Left cardiac atrium (tissue), 4 donors: ENCODE measurements at places on chromosomes 5 and 9. TPM values are rescaled to one million over a fixed set of nuclear protein-coding genes. Genes with fewer than 3 reads are reported as not detected.

Gene ANGPTL2
- total RNA-seq: 63.1 TPM

Gene PSIP1
- total RNA-seq: 23.6 TPM

- DNase-seq: peak; percentile 81
Observed at GRCh38 chr5:32312197-32312594, 543 bp downstream of the MTMR12 start.

DNA sequence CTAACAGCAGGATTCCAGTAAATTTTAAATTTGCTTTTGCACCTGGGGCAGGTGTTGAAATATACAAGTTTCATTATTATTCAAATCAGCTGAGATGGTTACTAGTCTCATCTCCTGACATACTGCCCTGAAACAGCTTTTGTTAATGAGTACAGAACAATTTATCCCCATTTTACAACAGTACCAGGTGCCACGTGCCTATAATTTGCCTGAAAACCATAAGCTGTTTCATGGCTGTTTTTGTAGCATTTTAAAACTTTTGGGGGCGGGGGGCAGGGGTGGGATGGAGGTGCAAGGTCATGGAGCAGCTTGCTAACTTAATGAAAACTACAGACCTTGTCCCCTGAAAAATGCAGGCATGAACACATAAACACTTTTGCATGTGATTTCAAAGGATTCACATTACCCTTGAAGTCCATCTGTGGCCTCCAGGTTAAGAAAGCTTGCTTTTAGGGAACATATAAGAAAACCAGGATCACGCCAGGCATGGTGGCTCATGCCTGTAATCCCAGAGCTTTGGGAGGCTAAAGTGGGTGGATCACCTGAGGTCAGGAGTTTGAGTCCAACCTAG is 42.1 kb downstream of the TIMD4 start:
- no peak for DNase-seq

- DNase-seq: no peak
Observed at GRCh38 chr5:170312301-170312595, 14.7 kb upstream of the LCP2 start.

DNA sequence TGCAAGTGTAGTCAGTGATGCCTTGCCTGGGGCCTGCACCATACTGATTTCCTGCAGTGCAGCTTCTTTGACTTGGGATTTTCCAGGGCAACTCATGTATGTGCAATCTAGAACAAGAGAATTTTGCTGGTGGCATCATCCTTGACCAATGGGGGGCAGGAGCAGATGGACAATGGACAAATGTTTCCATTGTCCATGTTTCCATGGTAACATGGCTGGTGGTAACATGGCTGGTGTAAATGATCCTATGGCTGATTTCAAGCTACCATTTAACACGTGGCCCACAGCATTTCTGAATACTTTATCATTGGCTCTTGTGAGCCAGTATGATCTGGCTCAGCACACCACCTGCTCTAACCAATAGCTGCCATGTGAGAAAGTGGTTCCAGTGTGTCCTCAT is 130.1 kb upstream of the OSMR start:
- DNase-seq: no peak

DNA sequence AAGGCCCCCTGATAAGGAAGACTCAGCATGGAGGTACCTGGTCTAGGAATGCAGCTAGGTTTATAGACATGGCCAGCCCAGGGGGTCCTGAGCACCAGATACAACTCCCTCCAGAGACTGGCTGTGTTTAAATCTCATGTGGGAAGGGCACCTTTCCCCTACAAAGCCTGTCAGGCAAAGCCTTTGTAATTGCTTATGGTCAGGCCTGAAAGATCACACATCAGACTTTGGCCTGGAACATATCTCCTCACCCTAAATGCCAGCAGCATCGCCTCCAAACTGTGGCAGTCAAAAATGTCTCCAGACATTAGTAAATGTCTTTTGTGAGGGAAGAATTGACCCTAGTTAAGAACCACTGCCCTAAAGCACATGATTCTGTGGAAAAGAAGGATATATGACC is 51.6 kb upstream of the MACIR start:
- DNase-seq: no peak

Gene GDF9
- total RNA-seq: 0.65 TPM

DNA sequence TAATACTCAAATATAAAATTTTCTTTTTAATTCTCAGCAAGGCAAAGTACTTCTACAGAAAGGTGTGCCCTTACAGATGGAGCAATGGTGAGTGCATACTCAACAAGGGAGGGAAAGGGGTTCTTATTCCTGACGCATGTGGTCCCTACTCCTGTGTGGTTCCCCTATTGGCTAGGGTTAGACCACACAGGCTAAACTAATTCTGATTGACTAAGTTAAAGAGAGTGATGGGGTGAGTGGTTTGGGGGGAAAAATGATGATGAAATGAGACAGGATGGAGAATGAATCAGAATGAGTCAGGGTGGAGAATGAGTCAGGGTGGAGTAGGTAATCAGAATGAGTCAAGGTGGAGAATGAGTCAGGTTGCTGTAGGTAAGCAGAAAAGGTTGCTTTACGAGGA is 22.9 kb upstream of the HMGCS1 start:
- DNase-seq: no peak

Gene CTNNAL1
- total RNA-seq: 87.0 TPM

DNA sequence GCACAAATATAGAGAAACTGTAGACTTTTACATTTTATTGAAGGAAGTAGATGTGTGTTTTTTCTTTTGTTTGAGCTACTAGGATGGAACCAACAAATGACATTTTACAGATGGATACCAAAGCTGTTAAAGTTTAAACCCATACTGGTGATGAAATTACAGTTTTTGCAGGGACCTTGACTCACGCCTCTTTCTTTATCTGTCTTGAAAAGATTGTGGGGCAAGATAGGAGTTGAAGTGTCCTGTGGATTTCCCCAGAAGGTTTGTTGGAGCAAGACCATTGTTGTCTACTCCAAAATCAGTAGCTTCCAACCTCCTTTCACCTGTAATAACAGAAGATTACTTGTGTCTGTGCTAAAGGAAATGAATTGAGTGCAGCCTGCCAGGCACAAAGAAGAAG is 4.1 kb upstream of the C5orf63 start:
- DNase-seq: no peak

GRCh38 chr5:154520861-154521453 is 42.9 kb upstream of the HAND1 start:
- no peak for DNase-seq

DNA sequence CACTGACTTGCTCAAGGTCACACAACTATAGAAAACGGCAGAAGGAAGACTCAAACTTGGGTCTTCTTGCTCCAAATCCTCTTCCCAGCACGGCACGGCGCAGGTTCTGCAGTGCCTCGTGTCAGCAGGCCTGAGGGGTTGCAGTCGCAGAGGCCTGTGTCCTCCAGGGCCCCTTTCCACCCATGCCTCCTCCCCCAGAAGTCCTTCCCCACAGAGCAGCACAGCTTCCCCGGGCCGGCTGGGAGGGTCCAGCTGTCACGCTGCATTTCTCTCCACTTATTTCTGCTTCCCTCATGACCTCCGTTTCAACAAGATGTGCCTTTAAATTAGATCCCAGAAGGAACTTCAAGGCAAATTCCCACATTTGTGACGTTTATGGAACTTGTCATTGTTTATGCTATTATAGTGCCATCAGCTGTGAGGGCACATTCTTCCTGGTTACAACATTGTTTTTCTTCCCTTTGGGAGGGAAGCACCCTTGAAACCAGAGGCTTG is 148.4 kb downstream of the C5orf15 start:
- DNase-seq: no peak

Gene SOX30
- 0.44 TPM for total RNA-seq

GRCh38 chr9:119802621-119803020 is 433.4 kb upstream of the BRINP1 start:
- DNase-seq: peak; percentile 60

DNA sequence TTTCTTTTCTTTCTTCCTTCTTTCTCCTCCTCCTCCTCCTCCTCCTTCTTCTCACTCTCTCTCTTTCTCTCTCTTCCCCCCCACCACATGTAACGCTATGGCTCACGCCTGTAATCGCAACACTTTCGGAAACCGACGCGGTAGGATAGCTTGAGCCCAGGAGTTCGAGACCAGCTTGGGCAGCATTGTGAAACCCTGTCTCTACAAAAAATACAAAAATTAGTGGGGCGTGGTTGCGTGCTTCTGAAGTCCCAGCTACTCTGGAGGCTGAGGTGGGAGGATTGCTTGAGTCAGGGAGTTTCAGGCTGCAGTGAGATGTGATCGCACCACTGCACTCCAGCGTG is 736 bp upstream of the GLDC start:
- no peak for DNase-seq

DNA sequence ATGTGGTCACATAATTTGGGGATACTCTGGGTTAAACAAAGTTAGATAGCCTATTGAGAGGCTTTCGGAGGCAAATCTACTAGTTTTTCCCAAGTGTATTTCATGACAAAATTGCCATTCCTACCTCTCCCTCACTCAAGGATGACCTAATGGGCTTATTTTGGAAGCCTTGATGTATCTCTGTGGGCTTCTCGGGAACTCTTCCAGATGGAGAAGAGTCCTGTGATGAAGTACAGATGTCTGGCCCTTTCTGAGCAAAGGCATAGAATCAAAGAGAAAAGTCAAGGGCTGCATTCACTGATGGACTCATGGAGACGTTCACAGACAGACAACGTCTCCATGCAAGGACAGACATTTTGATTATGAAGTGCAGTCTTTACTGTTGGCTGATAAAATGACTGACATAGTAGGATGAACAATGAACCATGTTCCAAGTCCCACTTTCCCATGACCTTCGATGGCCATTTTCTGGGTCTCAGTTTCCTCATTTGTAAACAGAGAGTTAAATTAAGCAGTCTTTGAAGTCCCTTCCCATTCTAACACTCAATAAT is 347.2 kb upstream of the CD180 start:
- DNase-seq: no peak

Gene SREK1
- total RNA-seq: 32.8 TPM

DNA sequence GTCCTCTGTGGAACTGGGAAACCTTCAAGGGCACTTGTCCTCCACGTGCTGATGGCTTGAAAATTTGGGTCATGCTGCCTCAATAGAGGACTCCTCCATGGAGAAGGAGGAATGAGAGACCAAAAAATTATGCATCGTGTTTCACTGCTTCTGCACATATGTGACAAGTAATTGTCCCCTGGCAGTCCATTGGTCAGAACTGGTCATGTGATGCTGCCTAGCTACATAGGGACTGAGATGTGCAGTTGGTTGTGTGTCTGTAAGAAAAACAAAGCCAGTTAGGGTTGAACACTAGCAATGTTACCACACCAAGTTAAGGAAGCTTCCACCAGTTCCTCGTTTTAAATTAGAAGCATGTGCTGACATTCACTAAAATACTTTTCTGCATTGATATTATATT is 201.9 kb upstream of the ANKH start:
- no peak for DNase-seq

- no peak for DNase-seq
Observed at GRCh38 chr5:41708604-41708940, 161.7 kb downstream of the OXCT1 start.

Gene IL5
- total RNA-seq: not detected

DNA sequence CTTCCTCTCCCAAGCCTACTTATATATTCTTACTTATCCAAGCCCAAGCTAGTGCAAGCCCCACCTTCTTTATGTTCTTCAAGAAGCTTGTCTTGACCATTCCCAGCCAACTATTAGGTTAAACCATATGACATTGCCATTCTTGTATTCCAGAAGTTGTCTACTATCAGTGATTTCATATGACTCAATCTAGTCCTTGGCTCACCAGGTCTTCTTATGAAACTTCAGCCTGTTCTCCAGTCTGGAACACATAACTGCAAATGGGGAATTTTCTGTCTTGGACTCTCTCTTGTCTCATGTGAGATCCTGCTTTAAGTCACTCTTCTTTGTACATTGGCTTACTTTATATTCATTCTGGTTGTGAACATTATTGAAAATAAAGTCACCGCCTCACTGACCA is 130.7 kb downstream of the TTLL11 start:
- DNase-seq: no peak

Gene LMX1B
- 0.81 TPM for total RNA-seq

GRCh38 chr9:127700594-127701255 is 6.1 kb upstream of the CFAP157 start:
- DNase-seq: no peak

Gene SLC6A3
- total RNA-seq: not detected

Gene HAND1
- total RNA-seq: 5.2 TPM

Gene IFNA21
- total RNA-seq: not detected

DNA sequence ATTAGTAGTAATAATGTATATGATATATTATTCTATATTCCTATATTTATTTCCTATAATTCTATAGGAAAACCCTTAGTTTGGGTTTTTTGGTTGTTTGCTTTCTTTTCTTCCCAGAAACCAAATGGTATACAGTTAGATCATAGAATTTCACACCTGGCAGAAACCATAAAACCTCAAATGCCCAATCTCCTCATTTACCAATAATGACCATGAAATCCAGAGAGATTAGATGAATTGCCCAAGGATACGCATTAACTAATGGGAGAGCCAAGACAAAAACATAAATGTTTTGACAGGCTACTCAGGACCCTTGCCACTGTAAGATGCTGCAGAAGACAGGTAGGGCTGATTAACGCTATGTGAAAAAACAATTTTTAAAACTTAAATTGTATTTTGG is 158.7 kb upstream of the FST start:
- DNase-seq: no peak

DNA sequence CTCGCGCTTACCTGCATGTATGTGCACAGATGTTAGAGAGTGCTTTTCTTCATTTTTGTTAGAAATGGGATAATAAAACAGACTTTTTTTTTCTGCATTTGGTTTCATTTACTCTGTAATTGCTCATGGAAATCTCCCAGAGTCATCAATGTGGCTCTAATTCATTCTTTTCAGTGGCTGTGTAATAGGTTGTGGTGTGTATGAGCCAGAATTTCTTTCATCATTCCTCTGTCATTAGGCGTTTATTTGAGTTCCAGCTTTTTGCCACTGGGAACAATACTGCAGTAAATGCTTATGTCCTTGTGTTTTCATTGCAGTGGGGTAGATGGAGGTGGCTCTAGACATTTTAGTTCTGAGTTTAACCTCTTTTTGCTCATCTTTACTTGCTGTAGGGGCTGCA is 118.9 kb downstream of the NXNL2 start:
- DNase-seq: no peak

Gene KLHL3
- 24.8 TPM for total RNA-seq

Gene ANKRD18B
- total RNA-seq: not detected

Gene KYAT1
- total RNA-seq: 10.4 TPM

Gene ADRB2
- total RNA-seq: 5.8 TPM

Gene IFNB1
- total RNA-seq: not detected

Gene MINAR2
- not detected for total RNA-seq

Gene ICE1
- total RNA-seq: 15.7 TPM

- DNase-seq: no peak
Observed at GRCh38 chr5:40121236-40121635, 558.5 kb upstream of the PTGER4 start.

- DNase-seq: no peak
Observed at GRCh38 chr5:95281226-95281625, 3.7 kb downstream of the MCTP1 start.
